PC-3 (cell line): ENCODE measurements at places on chromosomes 2 and 18.

DNA sequence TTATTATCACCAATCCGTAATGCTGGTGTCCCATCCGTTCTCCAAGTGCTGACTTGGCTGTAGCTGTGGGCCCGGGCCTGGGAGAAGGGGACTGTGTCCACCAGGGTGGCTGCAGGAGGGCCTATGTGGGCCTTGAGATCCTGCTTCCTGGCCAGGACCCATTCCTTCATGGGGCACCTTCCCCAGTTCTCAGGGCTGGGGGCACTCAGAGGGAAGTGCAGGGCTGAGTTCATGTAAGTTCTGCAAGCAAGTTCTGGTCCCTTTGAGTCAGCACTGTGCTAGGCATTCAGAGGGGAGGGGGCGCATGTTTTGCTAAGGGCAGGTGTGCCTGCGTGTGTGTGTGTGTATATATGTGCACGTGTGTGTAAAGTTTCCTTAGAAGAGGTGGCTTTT lies 94.0 kb downstream of the GLI2 start:
- H3K36me3 ChIP-seq: no peaks in the 10 kb centered on the region
- DNase-seq: no peak
- H3K27me3 ChIP-seq: no peaks in the 10 kb centered on the region
- no peaks in the 10 kb centered on the region for H3K4me1 ChIP-seq
- no peak overlapping the region for H3K27ac ChIP-seq
- no peak overlapping the region for H3K4me3 ChIP-seq

DNA sequence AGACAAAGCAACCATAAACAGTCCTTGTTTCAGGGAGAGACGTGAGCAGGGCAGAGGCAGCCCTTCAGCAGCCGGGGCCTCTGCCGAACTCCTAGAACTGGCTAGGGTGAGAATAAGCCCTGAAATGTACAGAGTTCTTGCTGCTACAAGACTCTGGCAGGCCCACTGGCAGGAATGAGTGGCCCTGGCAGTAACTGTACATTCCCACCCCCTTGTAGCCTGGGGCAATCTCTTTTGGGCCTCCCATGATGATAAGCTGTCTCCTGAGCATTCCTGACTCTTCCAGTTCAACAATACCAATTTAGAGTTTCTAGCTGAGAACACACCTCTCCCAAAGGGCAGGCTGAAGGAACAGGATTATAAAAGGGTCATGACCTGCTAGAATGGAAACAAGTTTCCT lies 54.3 kb downstream of the HAUS1 start:
- H3K27me3 ChIP-seq: no peaks in the 10 kb centered on the region
- DNase-seq: peak; percentile 17
- H3K36me3 ChIP-seq: no peaks in the 10 kb centered on the region
- no peak overlapping the region for H3K27ac ChIP-seq
- peaks cover 13% of the 10 kb centered on the region for H3K4me1 ChIP-seq

GRCh38 chr2:156456616-156457015 lies 20.4 kb downstream of the GPD2 start:
- H3K4me3 ChIP-seq: peak overlapping the region; percentile 50; the same call in 1 of the 2 replicates
- no peaks in the 10 kb centered on the region for H3K36me3 ChIP-seq
- H3K4me1 ChIP-seq: peaks cover 45% of the 10 kb centered on the region

GRCh38 chr2:96870626-96871255 lies 861 bp upstream of the SEMA4C start:
- H3K36me3 ChIP-seq: peaks cover 4% of the 10 kb centered on the region; the same call in 1 of the 2 replicates
- peak overlapping the region; percentile 97 for H3K4me3 ChIP-seq
- H3K4me1 ChIP-seq: peaks cover 41% of the 10 kb centered on the region
- H3K27me3 ChIP-seq: no peaks in the 10 kb centered on the region
- DNase-seq: no peak
- no peak overlapping the region for H3K27ac ChIP-seq

GRCh38 chr2:179170901-179171300 lies 93.7 kb downstream of the SESTD1 start:
- H3K36me3 ChIP-seq: no peaks in the 10 kb centered on the region; the same call in 1 of the 2 replicates
- DNase-seq: no peak
- no peaks in the 10 kb centered on the region for H3K4me1 ChIP-seq
- H3K4me3 ChIP-seq: no peak overlapping the region
- H3K27me3 ChIP-seq: no peaks in the 10 kb centered on the region
- H3K27ac ChIP-seq: no peak overlapping the region

GRCh38 chr2:186716899-186717298 lies 23.0 kb downstream of the FAM171B start:
- no peaks in the 10 kb centered on the region for H3K36me3 ChIP-seq
- no peaks in the 10 kb centered on the region for H3K4me1 ChIP-seq
- H3K4me3 ChIP-seq: no peak overlapping the region

- no peaks in the 10 kb centered on the region for H3K36me3 ChIP-seq
- no peaks in the 10 kb centered on the region for H3K27me3 ChIP-seq
- no peak for DNase-seq
- H3K4me3 ChIP-seq: no peak overlapping the region
Measured at GRCh38 chr2:130831356-130831755, 5.4 kb upstream of the ARHGEF4 start.

- no peaks in the 10 kb centered on the region for H3K36me3 ChIP-seq
- H3K4me3 ChIP-seq: no peak overlapping the region
- no peaks in the 10 kb centered on the region for H3K27me3 ChIP-seq
- H3K4me1 ChIP-seq: no peaks in the 10 kb centered on the region
Measured at GRCh38 chr2:109142416-109143210, 13.6 kb downstream of the SH3RF3 start.

DNA sequence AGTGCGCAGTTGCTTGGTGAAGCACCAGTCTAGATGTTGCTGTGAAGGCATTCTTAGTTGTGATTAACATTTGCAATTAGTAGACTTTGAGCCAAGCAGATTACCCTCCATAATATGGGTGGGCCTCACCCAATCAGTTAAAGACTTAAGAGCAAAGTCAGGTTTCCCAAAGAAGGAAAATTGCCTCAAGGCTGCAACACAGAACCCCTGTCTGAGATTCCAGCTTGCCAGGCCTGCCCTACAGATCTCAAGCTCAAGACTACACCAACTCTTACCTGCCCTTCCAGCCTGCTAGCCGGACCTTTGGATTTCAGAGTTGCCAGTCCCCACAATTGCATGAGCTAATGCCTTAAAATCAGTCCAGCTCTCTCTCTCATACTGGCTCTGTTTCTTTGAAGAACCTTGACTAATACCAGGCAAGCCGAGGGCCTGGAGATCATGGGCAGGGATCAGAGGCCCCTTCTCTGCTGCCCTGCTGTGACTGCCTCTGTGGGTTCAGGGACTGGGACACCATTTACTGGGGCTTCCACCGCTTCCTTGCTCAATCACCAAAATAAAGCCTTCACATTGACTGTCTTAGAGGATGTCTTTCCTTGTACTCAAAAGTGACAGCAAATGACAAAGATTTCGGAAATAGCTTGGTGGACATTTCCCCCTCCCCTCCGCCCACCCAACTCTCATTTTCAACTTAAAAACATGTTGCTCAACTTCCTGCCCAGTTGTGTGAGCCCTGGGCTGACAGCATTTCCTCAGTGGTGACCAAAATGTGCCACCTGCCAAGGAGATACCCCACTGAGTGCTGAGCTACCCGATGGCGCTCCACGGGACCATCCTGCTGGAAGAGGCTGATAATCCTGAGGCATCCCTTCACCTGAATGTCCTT lies 86.7 kb downstream of the GALNT14 start:
- H3K36me3 ChIP-seq: no peaks in the 10 kb centered on the region
- H3K27me3 ChIP-seq: no peaks in the 10 kb centered on the region
- no peak for DNase-seq
- H3K27ac ChIP-seq: no peak overlapping the region
- H3K4me3 ChIP-seq: no peak overlapping the region
- H3K4me1 ChIP-seq: peaks cover 12% of the 10 kb centered on the region; the same call in 1 of the 2 replicates

DNA sequence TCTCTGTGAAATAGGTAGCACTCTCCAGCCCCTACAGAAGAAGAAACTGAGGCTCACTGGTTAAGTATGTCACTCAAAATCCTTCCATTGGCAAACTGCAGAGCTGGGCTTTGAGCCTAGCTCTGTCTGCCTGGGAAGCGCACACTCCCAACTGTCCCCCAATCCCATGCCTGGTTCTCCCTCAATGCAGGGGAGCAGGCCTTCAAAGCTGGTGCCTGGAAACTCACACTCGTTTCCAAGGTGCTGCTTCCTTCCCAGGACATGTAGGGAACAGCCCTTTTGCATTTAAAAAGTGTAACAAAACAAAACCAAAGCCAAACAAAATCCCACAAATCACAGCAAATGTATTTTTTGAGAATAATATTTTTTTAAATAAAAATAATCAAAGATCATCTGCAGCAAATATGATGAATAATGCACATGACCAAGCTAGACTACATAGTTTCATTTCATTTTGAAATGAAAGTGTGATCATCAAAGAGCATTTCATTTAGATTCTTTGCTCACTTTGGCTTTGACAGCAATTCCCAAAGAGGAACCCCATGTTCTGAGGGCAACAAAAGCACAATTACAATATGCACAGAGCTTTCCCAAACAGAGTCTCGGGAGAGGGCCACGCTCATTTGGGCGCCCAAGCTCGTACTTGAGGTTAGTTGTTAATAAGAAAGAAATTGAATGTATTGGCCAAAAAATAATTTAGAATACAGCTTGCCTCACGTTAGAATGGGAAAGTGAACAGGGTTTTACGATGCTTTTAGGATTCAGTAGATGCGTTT lies 96.7 kb upstream of the ACKR3 start:
- H3K27me3 ChIP-seq: peaks cover 11% of the 10 kb centered on the region
- DNase-seq: no peak
- H3K4me3 ChIP-seq: no peak overlapping the region
- H3K4me1 ChIP-seq: no peaks in the 10 kb centered on the region

- H3K27me3 ChIP-seq: peaks cover 86% of the 10 kb centered on the region
- no peak overlapping the region for H3K4me3 ChIP-seq
- no peak for DNase-seq
- H3K27ac ChIP-seq: no peak overlapping the region
Measured at GRCh38 chr2:65691816-65692215, 259.4 kb upstream of the SPRED2 start.

DNA sequence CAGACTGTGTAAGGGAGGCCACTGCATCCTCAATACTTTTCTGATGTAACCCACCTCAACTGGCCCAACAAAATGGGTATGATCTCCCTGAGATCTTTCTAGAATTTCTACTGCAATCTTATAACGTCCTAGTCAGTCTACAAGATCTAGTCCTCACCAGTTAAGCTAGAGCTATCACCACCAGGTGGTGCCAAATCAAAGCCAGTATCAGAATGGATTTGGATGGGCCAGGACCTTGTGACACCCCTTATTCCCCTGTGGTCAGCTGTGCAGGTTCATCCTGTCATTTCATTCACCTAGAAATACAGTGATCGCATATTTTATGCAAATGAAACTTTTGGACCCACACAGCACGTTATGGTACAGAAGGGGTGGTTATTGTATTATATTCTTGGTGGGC lies 90.3 kb downstream of the OLA1 start:
- H3K27ac ChIP-seq: no peak overlapping the region
- H3K36me3 ChIP-seq: no peaks in the 10 kb centered on the region
- DNase-seq: peak; percentile 70
- no peaks in the 10 kb centered on the region for H3K4me1 ChIP-seq

DNA sequence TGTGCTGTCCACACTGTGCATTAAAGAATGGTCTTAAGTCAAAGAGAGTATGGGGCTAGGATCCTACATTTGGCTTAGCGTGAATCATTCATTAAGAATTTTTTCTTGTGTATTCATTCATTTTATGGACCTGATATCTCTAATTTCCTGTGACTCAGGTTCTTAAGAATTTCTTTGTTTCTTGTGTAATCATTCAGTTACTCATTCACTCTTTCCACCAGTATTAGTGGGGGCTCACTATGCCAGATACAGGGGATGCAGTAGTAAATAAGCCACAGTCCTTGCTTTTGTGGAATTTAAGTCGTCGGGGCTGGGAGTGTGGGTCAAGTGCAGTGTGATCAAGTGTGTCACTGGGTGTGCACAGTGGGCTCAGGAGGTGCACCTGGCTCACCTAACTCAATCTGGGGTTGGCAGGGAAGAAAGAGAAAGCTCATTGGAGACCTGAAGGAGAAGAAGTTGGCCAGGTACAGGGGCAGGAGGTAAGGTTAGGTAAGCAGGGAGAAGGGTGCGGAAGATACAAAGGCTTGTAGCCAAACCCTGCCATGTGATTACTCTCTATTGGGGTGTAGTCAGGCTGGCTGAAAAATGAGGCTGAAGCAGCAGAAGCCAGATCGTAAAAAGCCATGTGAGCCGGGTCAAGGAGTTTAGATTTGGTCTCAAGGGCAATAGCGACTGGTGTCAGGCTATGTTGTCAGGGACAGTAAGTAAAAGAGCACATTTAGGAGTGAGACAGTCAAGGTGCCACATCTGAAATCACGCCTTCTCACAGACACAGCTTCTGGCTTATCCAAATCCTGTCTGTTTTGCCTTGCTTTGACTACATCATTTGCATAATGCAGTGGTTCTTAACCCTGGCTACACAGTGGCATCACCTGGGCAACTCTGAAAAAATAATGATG lies 67.2 kb downstream of the KCTD1 start:
- peak; percentile 98 for DNase-seq
- no peaks in the 10 kb centered on the region; the same call in 1 of the 2 replicates for H3K36me3 ChIP-seq
- H3K27ac ChIP-seq: peak overlapping the region; percentile 97
- peaks cover 73% of the 10 kb centered on the region for H3K4me1 ChIP-seq

DNA sequence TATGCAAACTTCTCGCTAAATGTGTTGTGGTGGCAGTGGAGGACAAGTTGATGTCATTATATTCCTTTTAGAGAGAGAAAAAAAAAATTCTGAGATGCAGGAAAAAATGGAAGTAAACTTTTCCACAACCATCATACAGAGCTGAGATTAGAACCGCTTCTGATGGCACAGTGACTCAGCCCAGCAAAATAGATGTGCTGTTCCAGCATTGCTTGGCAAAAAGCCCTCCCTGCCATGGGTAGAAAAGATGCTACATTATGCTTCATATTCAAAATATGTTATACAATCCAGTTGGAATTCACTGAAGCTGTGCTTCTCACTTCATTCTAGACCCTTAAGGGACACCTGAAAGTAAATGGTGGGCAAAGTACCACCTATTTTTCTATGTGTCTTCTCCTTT lies 1047.6 kb upstream of the FANCL start:
- 0 out of 2 replicates have a peak, but pooled peaks cover 4% of the 10 kb centered on the region for H3K27me3 ChIP-seq
- H3K4me3 ChIP-seq: no peak overlapping the region

DNA sequence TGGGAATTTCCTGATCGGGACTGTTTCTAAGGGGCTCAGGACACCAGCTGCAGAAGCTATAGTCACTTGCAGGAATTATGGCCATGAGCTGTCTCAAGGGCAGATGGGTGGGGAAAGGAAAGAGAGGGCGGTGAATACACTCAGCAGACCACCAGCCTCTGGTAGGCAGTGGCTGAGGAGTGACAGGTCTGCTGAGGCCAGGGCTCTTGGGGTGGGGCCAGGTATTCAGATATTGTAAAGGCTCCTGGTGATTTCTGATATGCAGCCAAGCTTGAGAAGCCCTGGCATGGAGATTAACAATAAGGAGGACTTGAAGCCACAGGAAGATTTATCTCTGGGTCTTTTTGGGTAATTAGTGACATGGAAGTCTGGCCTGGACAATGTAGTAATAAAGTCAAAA lies 145.3 kb upstream of the AQP4 start:
- H3K4me3 ChIP-seq: no peak overlapping the region
- DNase-seq: no peak
- H3K4me1 ChIP-seq: no peaks in the 10 kb centered on the region
- no peak overlapping the region for H3K27ac ChIP-seq
